ENCODE measurements at places on chromosomes 2 and 18. TPM values are rescaled to one million over a fixed set of nuclear protein-coding genes. Genes with fewer than 3 reads are reported as not detected.

The B3GNT7 gene
- 1.1 TPM for total RNA-seq

The CD302 gene
- 5.2 TPM for total RNA-seq

The ACTG2 gene
- 32.7 TPM for total RNA-seq

The CFC1 gene
- not detected for total RNA-seq

The REG3A gene
- not detected for total RNA-seq

The FHOD3 gene
- total RNA-seq: 7.0 TPM

The CYTIP gene
- total RNA-seq: 5.5 TPM

The GNAL gene
- total RNA-seq: 0.20 TPM

The SLC40A1 gene
- 53.8 TPM for total RNA-seq

The MATN3 gene
- 3.4 TPM for total RNA-seq

The SOX11 gene
- total RNA-seq: 0.03 TPM

The SPHKAP gene
- 0.13 TPM for total RNA-seq

The ACVR1C gene
- 1.2 TPM for total RNA-seq

The CAVIN2 gene
- total RNA-seq: 26.8 TPM

The TPGS2 gene
- total RNA-seq: 124 TPM

The POTEI gene
- not detected for total RNA-seq

The ZSWIM2 gene
- 0.10 TPM for total RNA-seq

The IL37 gene
- not detected for total RNA-seq

The LRRTM4 gene
- not detected for total RNA-seq
